ENCODE measurements at places on chromosomes 6 and 20.

- no peak for DNase-seq
Observed at GRCh38 chr6:135434095-135434494, 63.4 kb downstream of the AHI1 start.

DNA sequence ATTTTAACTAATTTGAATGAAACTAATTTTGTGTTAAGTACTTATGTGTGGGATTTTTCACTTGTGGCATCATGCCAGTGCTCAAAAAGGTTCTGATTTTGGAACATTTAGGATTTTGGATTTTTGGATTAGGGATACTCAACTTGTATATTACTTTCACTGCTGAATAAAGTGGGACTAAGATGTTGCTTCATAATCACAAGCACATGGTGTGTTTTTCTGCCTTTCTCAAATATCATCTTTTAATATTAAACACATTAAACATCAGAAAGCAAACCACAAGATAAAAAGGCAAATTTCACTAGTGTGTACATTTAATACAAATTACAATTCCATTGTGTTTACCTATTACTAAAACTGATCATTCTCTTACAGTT lies 89.8 kb downstream of the ARHGAP18 start:
- no peak for DNase-seq

DNA sequence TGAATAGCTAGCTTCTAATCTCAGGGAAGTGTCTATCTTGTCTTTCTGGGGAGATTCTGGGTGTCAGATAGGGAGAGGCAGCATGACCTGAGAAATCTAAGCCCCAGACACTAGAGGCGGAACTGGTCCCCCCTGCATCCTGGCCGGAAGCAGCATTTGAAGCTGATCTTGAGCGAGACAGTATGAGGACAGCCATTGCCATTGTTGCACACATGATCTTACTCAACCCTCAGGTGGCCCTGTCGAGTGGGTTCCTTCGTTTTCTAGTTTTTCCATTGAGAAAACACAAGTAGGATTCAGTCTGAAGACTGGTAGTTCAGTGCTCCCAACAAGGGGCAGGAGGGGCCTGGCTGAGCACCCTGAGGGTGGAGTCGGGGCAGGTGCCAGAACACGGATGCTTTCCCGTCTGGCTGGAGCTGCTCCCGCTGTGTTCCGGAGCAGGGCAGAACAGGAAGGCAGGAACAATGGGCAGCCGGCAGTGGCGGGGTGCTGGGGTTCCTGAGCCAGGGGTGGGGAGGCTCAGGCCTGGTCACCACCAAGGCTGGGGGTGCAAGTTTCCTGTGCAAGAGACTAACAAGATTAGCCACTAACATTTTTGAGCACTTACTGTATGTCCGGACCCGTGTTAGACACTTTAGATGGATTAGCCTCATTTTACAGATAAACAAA lies 7.9 kb upstream of the SDCBP2 start:
- no peak for DNase-seq

GRCh38 chr6:161151059-161151645 lies 122.7 kb downstream of the AGPAT4 start:
- no peak for DNase-seq

GRCh38 chr20:10861619-10862018 lies 187.8 kb upstream of the JAG1 start:
- no peak for DNase-seq

DNA sequence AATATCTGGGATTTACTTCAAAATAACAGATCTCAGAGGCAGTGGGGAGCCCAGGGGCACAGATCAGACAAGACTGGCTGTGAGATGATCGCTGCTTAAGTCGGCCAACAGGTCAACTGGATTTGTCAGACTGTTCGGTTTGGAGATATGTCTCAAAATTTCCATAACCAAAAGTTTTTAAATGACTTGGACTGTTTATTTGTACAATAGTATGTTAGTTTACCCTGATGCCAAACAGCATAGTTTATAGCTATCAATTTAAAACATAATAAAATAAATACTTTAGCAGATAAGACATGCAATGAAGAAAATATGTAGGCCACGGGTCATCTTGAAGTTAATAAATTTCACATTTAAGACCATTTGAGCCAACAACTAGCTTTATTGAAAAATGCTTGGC lies 126.7 kb downstream of the IRF4 start:
- DNase-seq, result no peak

- DNase-seq, result peak; percentile 10
Observed at GRCh38 chr6:108592371-108593337, 31.9 kb downstream of the FOXO3 start.

DNA sequence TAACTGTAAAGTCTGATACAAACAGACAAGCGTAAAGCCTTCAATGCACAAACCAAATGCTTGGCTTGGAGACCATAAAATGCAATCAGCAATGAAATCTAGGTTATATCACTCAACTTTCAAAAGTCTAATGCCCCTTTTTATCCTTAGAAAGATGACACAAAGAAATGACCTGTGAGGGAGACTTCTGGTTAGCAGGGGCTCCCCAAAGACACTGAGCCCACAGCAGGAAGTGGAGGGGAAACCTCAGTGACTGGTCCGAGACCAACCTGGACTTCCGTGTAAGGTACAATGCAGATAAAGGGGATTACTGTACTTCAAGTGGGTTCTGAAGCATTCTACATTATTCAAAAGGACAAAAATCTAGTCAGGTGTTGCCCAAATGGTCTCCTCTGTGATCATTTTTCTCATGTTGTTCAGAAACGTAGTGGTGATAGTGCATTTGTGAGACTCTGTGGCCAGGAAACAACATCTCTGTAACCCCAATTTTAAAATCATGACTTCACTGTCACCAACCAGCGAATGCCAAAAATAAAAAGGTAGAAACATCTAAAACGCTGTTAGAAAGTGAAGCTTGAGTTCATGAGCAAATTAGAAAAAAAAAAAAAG lies 88.2 kb downstream of the HIVEP2 start:
- no peak for DNase-seq

DNA sequence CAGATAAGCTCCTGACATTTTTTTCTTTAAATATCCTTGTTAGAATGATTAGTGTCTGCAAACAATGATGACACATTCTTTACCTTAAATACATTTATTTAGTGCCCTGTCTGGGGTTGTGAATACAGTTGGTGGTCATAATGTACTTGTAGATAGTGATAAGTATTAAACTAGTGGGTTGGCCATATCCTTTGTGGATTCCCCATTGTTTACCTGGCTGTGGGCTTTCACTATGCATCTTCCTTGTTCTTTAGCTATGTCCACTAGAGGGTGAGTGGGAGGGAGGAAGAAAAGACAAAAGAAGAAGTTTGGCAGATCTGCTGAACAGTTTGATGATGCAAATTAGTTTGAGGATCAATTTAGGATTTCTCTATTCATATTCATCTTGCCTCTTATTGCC lies 15.7 kb downstream of the HS3ST5 start:
- DNase-seq, result no peak

- no peak for DNase-seq
Observed at GRCh38 chr20:18727032-18727508, 86.5 kb upstream of the SCP2D1 start.

DNA sequence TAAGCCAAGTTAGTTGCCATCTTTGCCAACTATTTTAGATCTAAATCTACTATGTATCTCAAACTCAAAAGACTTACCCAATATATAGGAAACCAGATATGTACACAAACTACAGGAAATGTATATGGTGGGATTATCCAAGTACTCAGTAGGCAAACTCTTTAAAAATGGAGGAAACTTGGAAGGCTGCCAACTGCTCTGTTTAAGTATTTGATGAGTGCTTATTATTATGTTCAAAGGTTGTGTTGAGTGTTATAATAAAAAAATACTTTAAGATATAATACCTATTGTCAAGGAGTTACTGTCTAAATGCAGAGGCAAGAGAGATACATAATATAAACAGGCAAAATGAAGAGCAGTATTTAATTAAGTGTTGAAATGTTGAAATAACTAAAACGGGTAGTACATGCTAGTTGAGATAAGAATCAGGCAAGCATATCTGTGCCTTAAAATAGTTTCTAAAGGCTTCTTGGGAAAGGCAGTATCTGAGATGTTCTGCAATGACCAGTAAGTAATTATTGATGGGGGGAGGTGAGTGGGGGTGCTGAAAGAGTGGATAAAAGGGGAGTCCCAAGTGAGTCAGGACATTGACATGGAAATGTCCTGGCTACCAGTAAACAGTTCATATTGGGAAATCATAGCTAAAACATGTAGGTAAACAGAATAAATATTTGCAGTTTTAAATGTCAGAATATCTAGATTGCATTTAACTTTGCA lies 6.5 kb upstream of the DST start:
- DNase-seq, result no peak

DNA sequence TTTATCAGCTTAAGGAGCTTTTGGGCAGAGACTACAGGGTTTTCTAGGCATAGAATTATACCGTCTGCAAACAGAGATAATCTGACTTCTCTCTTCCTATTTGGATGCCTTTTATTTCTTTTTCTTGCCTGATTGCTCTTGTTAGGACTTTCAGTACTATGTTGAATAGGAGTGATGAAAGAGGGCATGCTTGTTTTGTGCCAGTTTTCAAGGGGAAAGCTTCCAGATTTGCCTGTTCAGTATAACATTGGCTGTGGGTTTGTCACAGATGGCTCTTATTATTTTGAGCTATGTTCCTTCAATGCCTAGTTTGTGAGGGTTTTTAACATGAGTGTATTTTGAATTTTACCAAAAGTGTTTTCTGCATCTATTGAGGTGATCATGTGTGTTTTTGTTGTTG lies 192.8 kb upstream of the PHACTR1 start:
- DNase-seq, result no peak

DNA sequence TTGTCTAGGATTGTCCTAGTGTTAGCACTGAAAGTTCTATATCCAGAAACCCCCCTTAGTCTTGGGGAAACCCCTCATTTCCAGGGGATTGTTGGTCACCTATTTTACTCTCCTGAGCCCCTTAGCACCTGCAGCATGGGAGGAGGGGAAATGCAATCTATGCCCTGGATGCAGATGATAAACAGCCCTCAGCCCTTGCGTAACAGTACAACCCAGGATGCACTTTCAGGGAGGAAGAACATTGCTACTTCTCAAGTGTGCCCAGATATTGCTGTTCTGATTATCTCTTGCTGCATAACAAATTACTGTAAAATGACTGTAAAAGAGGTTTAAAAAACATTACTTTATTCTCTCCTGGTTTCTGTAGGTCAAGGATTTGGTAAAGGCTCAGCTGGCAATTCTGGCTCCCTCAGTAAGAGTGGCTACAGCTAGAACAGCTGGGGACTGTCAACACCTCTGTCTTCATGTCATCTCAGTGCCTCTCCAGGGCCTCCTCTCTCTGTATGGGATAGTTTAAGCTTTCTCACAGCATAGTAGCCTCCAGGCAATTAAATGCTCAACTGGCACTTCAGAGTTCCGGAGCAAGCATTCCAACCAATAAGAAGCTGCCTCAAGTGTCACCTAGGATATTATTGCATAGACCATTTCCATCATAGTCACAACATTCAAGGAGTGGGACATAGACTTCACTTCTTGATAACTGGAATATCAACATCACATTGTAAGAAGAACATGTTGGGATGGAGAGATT lies 117.8 kb upstream of the FOXO3 start:
- DNase-seq, result no peak

DNA sequence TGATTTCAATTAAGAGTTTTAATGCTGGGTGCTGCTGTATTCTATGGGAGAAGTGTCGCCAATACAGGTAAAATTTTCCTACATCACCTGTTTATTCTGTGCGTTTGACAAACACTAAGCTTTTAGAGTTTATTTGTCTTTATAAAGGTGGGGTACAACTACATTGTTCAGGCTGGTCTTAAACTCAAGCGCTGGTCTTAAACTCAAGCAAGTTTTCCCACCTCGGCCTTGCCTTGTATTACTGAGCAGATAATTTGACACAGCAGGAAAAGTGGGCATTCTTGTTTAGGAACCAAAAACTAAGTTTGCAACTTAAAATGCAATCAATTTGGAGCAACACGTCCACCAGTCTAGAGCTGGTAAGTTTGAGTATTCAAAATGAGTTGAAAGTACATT lies 112.9 kb upstream of the BTN3A2 start:
- no peak for DNase-seq

GRCh38 chr6:12485226-12485764 lies 195.1 kb downstream of the EDN1 start:
- DNase-seq, result no peak

DNA sequence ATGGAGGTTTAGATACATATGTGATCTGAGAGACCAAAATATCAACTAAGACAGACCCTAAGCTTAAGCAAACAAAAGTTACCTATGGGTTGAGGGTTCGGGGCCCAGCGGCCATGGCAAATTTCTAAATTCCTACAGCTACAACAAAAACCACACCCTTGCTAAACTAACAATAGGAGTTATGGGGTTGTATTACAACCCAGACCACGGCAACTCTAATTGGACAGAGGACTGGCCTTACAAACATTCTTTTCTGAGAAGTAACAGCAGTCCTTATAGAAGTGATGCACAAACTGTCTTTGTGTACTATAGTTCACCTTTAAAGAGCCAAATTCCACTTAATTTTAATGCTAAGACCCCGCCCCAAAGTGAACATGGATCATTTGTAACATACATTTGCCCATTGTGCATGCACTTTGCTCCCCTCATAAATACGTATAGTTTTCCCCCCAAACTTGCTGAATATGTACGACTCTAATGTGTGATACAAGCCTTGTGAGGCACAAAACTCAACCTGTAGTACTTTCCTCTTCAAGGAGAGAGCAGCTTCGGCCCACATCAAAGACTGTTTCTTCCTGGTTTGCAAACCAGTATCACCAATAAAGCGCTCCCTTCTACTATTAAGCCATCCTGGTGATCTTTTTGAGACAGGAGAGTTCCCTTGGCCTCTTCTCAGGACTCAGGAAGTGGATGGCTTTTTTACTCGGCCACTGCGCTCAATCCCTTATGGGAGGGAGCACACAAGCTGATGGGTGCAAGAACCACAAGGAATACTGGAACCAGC lies 25.6 kb upstream of the MBOAT1 start:
- no peak for DNase-seq

DNA sequence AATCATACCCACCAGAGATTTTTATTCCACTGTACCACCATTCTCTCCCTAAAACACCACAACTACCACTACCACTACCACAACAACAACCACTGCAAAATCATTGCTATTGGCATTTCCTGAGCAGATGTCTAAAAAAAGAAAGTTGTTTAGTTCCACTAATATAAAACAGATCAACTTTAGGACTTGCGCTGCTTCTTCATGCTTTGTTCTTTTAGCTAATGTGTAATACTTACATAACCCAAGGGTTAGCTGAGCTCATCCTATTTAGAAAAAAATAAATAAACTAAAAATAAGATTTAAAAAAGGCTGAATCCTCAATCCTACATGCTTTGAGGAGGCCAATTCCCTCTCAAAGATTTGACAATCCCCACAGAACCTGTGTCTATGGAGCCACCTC lies 11.4 kb downstream of the IYD start:
- DNase-seq, result no peak

DNA sequence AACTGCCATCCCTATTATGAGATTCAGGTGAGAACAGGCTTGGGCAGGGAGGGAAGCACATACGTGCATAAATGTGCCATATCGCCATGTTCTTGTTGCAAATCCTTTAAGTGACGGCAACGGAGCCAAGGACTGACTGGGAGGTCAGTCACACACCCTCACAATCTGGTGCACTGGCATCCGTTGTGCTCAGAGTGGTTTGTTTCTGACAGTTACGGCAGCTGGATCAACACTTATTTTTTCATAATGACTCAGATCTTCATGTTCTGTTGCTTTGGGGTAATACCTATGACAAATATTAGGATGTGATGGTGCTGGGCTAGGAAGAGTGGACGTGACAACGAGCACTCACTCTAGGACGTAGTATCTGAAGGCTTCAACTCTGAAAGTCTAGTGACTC lies 56.2 kb upstream of the PREP start:
- no peak for DNase-seq

- no peak for DNase-seq
Observed at GRCh38 chr6:71300561-71301168, 12.1 kb downstream of the OGFRL1 start.
